IPS-NIHi11 (cell line): ENCODE measurements at places on chromosomes 7 and 10.

- DNase-seq = no peak
These were observed 337.3 kb downstream of the WDR37 start for GRCh38 chr10:1393481-1393880.

GRCh38 chr10:133307776-133308420, 774 bp downstream of the TUBGCP2 start:
- peak; percentile 73 for DNase-seq

- no peak for DNase-seq
These were observed 121.3 kb upstream of the HABP2 start for GRCh38 chr10:113431398-113432160.

- no peak for DNase-seq
These were observed 9.0 kb downstream of the ELMO1 start for GRCh38 chr7:37439653-37440026.

GRCh38 chr7:124679586-124680225, 85.9 kb downstream of the GPR37 start:
- DNase-seq = no peak

DNA sequence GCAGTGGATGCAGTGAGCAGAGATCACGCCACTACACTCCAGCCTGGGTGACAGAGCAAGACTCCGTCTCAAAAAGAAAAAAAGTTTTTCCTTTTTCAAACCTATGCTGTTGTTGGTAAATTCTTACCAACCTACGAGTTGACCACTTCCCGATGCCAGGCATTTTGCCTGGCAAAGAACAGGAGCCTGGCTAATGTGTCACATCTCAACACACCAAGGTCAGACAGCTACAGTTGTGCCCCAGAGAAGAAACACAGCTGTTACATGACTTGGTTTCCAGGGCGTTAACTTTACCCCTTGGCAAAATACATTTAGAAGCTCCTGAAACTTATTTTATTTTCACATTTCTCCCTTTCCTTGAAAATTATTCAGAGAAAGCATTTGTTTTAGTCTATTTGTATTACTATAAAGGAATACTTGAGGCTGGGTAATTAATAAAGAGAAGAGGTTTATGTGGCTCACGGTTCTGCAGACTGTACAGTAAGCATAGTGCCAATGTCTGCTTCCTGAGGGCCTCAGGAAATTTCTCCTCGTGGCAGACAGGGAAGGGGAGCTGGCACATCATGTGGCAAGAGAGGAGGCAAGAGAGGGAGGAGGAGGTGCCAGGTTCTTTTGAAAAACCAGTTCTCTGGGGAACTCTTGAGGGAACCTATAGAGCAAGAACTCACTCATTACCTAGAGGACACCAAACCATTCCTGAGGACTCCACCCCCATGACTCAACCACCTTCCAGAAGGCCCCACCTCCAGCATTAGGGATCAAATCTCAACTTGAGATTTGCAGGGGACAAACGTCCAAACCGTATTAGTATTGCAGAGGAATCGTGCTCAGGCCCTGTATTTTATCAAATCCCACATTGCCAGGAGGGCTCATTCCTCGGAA, 83.3 kb downstream of the PAXIP1 start:
- no peak for DNase-seq

- DNase-seq = no peak
These were observed 79.8 kb downstream of the RALA start for GRCh38 chr7:39703144-39703543.

GRCh38 chr7:471866-472639, 47.6 kb downstream of the PDGFA start:
- DNase-seq = peak; percentile 60

GRCh38 chr7:126041472-126041871, 1111.8 kb upstream of the POT1 start:
- DNase-seq = no peak

GRCh38 chr7:65390588-65390987, 16.9 kb downstream of the ZNF92 start:
- DNase-seq = no peak

- no peak for DNase-seq
These were observed 6.6 kb upstream of the SERPINE1 start for GRCh38 chr7:101120315-101120714.

DNA sequence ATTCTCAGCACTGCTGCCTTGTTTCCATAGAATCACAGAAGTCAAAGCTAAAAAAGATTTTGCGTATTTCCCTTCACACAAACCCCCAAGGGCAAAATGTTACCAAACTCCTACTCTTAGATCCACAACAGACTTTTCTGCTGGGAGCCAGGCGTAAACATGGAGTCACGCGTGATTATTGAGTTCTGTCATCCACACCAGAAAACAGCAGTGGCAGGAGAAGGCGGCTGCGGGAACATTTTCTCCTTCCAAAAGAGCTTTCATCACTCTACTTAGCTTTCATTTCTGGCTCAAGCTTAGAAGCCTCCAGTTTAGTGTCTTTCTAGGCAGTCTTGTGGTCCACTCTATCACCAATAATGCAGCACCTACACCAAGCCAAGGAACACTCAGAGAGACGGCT, 712.9 kb upstream of the NRP1 start:
- DNase-seq = no peak

GRCh38 chr7:53521638-53522184, 486.3 kb downstream of the POM121L12 start:
- DNase-seq = no peak

DNA sequence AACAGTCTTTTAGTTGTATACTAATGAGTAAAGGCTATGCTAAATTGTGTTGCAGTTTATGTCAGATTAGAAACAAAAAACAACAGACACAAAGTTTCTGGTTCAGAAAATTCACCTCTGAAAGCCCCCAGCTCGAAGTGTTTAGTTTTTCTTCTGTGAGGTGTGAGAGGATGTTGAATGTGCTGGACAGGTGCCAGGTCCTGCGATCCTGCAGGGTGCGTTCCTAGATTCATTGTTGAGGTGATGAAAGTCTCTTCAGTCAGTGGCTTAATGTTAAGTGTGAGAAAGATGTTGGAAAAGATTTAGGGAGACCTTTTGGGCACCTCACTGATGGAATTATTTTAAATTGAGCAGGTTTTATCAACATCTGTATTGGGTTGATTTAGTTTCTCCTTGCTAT, 287.3 kb downstream of the SDK1 start:
- no peak for DNase-seq

DNA sequence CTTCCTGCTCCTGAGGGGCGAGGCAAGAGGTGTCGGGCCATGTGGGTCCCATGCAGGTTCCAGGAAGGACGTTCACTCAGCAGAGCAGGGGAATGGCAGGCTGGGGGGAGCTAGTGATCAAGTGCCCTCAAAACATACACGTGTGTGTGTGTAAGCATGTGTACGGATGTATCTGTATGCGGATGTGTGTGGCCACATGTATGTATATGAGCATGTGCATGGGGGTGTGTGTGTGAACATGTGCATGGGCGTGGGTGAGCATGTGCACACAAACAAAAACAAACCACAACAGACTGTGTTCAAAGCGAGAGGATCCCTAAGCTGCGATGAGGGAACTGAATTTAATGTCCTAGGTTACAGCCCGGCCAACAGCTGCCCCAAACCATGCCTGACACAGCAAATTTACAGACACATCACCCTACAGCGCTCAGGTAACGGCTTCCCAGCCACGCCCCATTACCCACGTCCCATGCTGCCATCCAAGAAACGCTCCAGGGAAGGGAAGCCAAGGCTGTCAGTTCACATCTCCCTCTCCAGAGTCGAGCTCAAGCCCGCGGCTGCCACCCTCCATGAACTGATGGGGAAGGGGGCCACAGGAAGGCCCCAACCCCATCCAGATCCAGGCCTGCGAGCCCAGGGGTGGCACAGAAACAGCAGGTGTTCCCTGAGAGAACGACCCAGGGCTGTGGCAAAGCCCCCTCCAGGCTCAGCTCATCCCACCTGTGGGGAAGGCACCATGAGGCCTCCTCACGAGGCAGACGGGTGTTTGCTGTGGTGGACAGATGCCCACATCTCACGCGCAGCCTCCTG, 56.6 kb downstream of the PTPRN2 start:
- no peak for DNase-seq

DNA sequence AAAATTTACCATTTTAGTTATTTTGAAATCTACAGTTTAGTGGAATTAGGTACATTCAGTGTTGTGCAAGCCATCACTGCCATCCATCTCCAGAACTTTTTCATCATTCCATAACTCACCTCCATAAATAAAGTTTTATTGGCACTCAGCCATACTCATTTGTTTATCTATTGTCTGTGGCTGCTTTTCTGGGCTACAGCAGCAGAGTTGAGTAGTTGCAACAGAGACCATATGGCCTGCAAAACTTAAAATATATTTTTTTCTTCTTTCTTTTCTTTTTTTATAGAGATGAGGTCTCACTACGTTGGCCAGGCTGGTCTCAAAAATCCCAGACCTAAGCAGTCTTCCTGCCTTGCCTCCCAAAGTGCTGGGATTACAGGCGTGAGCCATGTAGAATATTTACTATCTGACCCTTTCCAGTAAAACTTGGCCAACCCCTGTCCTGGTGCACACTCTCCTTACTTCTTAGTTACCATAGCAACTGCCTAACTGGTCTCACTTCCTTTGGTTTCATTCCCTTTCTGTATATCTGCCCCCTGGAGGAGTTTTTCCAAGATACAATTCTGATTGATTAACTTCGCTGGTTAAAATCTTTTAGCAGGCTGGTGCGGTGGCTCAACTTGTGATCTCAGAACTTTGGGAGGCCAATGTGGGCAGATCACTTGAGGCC, 133.2 kb downstream of the CUX1 start:
- DNase-seq = peak; percentile 65

DNA sequence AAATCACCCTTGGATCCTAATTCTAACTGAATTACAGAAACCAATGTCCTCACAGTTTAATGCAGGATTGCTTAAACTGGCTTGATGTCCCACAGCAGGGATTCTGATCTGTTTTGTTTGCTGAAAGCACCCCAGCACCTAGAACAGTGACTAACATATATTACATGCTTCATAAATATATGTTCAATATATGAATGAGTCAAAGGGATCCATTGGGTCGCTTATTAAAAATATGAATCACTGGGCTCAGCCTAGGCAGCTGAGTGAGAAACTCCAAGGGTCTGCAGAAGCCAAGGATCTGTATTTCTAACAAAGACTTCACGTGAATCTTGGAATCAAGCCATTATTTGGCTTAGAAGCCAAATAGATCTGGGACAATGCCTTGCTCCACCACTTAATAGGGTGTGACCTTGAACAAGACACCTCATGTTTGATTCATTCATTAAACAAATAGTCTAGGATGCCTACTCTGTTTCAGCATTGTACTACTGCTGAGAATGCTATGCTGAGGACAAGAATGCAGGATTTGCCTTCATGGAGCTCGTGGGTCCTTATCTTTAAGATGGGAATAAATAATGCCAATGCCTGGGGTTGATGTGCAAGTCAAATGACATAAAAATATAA, 103.4 kb upstream of the DLX6 start:
- DNase-seq = no peak

DNA sequence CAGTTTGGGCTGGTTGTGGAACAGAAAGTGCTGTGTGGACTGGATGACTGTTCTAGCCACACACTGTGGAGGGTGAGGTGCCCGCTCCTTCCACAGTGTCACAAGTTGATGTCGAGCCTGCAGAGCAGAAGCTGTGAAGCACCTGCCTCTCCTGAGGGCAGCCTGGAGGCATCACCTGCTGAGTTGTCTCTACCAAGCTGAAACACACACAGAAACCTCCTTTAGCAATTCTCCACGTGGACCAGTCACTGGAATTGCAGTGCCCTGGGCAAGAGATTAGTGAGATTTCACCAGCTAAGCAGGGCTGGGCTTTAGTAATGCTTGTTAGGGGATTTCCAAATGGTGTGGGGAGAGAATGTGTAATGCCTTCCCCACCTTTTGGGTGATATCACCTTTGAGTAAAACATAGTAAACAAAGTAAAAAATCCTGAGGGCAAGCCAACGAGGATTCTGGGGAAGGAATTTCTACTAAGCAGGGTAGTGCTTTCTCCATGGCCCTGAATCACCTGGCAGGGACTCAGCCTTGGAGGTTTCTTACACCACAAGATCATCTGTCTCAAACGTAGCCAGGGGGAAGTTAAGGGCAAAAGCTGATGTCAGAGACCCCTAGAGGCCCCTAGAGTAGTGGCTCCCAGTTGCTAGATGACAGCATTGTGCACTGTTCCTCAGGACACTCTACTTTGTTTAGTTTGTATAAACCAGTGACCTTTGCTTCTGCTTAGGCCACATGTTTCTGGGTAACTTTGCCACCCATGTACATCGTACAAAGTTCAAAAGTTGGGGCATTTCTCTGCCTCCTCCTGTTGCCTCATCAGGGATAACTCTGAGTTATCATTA, 233.1 kb upstream of the IGFBP3 start:
- DNase-seq = no peak

GRCh38 chr7:2701832-2702593, 14.0 kb downstream of the AMZ1 start:
- DNase-seq = no peak

DNA sequence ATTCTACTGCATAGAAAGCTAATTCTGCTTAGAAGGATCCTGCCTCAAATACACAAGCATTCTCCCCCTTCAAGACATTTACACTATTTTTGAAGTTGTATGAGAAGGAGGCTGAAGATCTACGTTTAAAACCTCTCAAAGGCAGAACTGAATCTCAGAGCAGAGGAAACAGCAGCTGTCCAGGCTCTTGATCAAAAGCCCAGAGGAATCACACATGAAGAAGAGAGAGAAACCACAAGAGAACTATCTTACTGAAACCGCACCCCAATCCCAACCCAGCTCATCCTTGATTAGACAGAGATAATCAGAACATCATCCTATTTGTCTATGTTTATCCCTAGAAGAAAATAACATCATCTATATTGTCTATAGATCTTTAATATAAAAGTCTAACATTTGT, 2.2 kb upstream of the DNAJC1 start:
- no peak for DNase-seq

DNA sequence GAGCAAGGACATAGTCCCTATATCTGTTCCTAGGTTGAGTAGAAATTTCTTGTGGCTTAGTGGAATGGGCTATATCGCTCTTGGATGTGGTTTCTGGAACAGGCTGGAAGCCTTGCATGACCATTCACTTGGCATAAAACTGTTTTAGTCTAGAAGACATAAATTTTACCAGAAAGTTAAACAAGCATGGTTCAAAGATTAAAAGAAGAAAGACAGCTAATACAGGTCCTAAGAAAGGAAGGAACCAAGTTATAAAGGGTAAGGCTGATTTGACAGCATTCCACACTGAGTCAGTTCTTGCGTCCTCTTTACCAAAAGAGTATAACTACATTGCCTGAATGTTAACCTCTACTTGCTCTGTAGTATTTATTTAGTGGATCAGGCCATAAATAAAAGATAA, 724.2 kb downstream of the SORCS1 start:
- no peak for DNase-seq

DNA sequence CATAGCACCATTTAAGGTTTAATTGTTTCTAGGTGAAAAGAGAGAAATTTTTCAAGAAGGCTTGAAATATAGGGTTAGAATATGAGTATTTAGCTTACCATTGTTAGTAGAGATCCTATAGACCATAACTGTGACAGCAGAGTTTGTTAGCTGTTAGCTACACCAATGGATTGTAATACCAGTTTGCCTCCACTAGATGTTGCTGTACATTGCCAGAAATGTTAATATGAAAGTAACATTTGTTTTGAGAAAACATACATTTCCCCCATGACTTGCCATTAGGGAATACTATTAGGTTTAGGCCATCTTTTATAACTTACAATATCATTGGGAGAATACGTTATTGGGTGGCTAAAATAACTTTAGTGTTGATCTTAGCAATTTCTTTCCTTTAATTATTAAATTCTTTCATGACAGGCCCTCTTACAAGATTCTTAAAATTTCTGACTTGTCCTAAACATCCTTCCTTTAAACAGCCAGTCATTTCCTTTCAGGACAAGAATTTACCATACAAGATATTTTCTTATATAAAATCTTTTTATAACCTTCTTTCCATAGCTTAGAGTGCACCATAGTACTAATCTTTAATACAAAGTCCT, 39.5 kb downstream of the ZNF117 start:
- peak; percentile 34 for DNase-seq
